Osteocyte (in vitro differentiated cells): ENCODE measurements at places on chromosomes 11 and 22. TPM values are rescaled to one million over a fixed set of nuclear protein-coding genes. Genes with fewer than 3 reads are reported as not detected.

Gene PRR5L
- total RNA-seq: 102 and 103 TPM in 2 replicates

Gene C11orf42
- not detected in 2 replicates for total RNA-seq

GRCh38 chr11:118615282-118615975 is 8.0 kb downstream of the PHLDB1 start:
- no peak for DNase-seq

DNA sequence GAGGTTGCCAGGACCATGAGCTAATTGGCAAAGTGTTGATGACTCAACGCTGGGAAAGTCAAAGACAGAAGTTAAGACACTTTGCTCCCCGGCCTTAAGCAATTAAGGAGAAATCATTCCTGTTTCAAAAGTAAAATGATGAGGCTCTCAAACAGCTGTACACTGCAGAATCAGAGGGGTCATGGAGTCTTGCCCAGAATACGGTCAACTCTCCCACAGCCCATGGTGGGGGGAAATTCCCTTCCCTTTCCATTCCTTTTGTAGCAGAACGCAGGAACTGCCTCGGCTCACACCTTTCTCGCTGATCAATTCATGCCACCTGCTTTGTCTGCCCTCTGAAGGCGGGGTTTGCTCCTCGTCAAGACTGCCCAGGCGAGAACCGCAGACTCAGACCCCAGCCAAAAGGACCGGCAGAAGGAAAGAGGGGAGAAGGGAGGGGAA is 52.8 kb downstream of the MN1 start:
- no peak for DNase-seq

- DNase-seq: no peak
Observed at GRCh38 chr11:110128161-110128560, 35.0 kb downstream of the ZC3H12C start.

DNA sequence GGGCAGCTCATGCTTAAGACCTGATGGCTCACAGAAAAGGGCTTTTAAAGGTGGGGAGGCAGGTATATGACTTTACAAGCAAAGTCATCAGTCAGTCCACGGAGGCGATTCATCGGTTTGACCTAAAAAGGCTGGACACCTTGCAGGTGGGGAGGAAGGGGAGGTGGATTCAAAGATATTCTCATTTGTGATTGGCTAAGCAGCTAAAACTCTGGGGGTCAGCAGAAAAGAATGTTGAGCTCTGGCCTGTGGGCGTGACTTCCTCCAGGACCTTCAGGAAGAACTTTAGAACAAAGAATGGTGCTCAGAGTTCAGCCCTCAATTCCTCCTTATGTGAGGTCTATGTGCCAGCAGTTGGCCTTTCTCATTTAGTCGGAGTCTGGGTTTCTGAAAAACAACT is 78.3 kb upstream of the LMO1 start:
- DNase-seq: no peak

- DNase-seq: no peak
Observed at GRCh38 chr11:71485063-71485399, 32.0 kb downstream of the NADSYN1 start.

GRCh38 chr11:98561252-98561651 is 459.5 kb upstream of the CNTN5 start:
- DNase-seq: no peak
